GM13976 (cell line): ENCODE measurements at places on chromosomes 2 and 18.

- DNase-seq = no peak
These were observed 409.4 kb upstream of the SYT4 start for GRCh38 chr18:43686709-43687108.

DNA sequence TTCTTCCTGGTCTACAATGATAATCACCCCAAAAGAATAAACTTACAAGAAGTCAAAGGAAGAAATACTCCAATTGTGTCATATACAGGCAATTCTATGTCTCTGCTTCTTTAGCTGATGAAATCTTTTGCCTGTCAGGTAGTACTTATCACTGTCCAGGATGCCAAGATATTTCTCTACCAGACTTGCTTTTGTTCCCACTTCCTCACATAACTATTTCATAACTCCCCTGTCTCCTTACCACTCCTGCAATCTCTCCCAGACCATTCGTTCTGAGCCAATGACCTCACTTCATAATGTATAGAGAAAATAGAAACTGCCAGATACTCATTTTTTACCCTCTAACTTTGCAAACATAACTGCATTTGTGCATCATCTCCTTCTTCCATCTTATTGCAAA is 39.1 kb downstream of the HNMT start:
- no peak for DNase-seq

GRCh38 chr2:52881606-52882005 is 886.0 kb upstream of the CHAC2 start:
- no peak for DNase-seq

GRCh38 chr2:70574109-70574508 is 20.5 kb upstream of the TGFA start:
- DNase-seq = no peak

DNA sequence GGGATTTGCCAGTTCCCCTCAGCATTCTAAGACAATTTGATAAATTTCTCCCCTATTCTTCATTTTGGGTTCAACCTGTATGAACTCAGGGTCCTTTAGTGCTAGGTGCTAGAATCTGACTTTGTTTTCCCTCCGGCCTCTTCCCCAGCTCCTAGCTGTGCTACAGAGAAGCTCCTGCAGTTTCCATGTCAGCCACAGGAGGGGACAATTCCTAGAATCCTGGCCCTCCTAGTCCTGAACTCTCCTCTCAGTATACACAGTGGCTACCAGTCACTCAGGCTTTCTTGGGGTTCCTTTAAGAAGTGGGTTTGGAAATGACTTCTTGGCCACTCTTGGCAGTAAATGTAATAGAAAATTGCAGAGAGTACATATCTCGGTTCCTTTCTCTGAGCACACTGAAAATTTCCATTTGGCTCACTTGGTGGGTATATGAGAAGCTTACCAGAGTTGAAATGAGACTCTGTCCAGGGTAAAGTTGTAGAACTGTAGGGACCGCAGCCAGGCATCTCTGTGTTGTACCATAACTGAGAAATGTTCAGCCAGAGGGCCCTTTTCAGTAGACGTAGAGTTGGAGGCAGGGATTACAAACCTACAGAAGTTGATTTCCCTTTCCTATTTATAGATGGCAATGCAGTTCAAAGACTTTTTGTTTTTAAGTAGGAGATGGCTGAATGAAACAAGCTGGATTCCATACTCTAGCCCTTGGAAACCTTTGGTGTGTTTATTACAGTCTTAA is 5.0 kb upstream of the CHST10 start:
- DNase-seq = no peak

- no peak for DNase-seq
These were observed 109.7 kb downstream of the B3GNT2 start for GRCh38 chr2:62305421-62306176.

DNA sequence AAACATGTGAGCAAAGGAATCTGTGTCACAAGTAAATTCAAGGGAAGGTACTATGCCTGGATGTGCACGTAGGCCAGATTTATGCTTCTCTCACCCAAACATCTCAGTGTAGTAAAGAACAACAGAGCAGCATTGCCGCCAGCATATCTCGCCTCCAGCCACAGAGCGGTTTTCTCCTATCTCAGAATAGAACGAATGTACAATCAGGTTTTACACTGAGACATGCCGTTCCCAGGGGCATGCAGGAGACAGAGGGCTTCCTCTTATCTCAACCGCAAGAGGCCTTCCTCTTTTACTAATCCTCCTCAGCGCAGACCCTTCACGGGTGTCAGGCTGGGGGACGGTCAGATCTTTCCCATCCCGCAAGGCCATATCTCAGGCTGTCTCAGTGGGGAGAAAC is 175.3 kb downstream of the RPIA start:
- DNase-seq = no peak

GRCh38 chr2:164719996-164720941 is 99.0 kb upstream of the GRB14 start:
- no peak for DNase-seq

- no peak for DNase-seq
These were observed 37.4 kb downstream of the VAPA start for GRCh38 chr18:9951022-9951859.

DNA sequence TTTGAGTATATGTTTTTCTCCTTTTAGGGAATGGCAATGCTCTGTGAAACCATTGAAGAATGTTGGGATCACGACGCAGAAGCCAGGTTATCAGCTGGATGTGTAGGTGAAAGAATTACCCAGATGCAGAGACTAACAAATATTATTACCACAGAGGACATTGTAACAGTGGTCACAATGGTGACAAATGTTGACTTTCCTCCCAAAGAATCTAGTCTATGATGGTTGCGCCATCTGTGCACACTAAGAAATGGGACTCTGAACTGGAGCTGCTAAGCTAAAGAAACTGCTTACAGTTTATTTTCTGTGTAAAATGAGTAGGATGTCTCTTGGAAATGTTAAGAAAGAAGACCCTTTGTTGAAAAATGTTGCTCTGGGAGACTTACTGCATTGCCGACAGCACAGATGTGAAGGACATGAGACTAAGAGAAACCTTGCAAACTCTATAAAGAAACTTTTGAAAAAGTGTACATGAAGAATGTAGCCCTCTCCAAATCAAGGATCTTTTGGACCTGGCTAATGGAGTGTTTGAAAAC is 82.3 kb downstream of the ACVR2A start:
- DNase-seq = no peak

- no peak for DNase-seq
These were observed 321.5 kb upstream of the NT5C1B start for GRCh38 chr2:18910843-18911242.

DNA sequence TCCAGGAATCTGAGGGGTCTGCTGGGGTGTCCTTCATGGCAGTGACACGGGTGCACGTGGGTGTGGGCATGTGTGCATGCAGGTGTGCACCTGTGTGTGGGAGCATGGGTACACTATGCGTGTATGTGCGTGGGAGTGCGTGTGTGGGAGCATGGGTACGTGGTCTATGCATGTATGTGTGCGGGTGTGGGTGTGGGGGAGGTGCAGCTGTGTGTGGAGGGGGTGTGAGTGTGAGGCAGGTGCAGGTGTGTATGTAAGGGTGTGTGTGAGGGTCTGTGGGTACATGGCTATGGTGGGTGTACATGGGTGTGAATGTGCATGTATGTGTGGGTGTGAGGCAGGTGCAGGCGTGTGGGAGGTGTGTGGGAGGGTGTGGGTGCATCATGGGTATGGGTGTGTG is 36.3 kb downstream of the EIPR1 start:
- no peak for DNase-seq

GRCh38 chr2:84481702-84482101 is 22.6 kb upstream of the SUCLG1 start:
- no peak for DNase-seq

DNA sequence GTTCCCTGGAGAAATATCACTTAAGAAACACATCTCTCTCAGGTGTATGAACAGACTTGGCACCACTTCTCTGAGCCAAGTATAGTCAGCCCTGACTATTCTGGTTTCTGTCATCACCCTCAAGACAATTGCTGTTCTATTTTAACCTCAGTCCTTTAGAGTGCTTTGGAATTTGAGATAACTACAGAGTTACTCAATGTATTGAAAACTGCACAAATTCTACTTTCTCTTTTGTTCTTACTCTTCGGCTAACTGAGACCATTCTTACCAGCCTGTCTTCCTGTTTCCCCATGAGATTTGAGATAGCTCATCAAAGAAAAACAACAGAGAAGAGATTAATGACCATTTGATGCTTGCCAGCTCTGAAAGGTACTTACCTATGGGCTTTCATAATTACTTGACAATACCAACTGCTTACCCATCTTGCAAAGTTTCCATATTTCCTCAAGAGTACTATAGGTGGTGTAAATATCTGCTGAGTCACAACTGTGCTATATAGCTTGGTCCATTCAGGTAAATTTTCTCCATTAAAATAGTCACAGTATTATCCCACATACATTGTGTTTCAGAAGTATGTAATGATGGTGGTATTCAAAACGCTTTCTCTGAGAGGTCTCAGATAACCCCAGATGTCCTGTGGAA is 467.5 kb upstream of the CHST9 start:
- no peak for DNase-seq

GRCh38 chr18:36331521-36331971 is 34.0 kb downstream of the FHOD3 start:
- DNase-seq = no peak

- DNase-seq = no peak
These were observed 235.0 kb upstream of the NT5C1B start for GRCh38 chr2:18824325-18824790.

DNA sequence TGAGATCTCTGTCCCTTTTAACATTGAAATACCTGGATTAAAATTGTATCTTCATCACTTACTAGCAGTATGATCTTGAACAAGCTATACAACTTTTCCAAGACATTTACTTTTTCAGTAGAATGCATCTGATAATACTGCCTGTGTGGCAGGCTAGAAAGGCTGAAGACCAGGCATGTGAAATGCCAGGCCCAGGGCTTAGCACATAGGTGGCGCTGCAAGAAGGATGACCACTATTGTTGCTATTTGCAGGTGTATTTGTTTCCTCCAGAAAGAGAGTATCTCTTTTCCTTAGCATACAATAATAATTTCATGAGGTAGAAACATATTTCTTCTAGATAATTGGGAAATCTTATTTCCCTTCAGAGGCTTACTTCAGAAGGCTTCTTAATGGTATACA is 331.3 kb downstream of the THSD7B start:
- DNase-seq = no peak

- no peak for DNase-seq
These were observed 492.2 kb upstream of the RAB12 start for GRCh38 chr18:8117006-8117371.

DNA sequence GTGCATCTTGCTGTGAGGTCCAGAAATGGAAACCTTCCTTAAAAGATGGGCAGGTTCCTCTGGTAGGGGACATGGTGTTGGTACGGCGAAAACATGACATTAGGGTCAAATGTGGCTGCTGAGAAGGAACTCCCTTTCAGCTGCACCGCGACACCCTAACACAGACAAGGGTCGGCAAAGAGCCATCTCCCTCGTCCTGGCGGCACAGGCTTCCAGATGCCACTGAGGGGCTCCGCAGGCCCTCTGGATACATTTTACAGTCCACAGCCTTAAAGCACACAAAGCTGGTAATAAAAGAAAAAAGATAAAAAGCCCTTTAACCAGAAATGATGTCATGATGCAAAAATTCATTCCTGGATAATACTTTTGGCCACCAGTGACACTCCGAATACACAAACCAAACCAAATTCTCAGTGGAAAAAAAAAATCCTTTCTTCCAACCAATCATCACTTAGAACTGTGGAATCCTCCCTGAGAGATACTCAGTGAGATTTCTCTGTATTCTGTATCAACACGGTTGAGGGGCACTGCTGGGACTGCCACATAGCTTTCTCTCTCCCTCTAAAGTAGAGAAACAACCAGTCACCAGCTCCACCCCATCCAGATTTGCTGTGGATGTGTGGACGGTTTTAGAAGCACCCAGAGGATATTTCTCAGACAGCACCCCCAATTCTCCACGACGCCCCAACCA is 174.8 kb downstream of the HDAC4 start:
- no peak for DNase-seq

GRCh38 chr2:112162956-112163355 is 24.8 kb downstream of the FBLN7 start:
- no peak for DNase-seq

- DNase-seq = no peak
These were observed 21.3 kb upstream of the ALLC start for GRCh38 chr2:3636586-3637310.

DNA sequence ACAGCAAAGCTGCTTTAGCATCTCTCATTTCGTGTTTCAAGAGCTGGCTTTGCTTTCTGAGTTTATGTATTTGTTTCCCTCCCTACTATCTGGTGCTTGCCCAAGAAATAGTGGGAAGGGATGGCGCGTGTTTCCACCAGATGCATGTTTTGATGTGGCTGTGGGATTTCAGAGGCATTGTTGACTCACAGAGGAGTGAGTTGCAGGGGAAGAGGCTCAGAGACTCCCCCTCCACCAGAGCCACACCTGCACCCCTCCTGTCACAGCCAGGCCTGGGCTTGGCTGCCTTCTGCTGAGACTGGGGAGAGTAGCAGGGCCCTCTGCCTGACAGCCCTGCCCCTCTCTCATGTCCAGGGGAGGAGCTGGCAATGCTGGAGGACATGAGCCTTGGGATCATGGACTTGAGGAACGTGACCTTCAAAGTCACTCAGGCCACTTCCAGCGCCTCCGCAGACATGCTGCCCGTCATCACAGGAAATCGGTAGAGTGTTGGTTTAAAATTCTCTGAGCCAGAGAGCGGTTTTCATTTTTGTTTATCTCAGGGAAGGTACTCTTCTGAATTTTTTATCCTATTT is 42.9 kb downstream of the COA5 start:
- DNase-seq = no peak

DNA sequence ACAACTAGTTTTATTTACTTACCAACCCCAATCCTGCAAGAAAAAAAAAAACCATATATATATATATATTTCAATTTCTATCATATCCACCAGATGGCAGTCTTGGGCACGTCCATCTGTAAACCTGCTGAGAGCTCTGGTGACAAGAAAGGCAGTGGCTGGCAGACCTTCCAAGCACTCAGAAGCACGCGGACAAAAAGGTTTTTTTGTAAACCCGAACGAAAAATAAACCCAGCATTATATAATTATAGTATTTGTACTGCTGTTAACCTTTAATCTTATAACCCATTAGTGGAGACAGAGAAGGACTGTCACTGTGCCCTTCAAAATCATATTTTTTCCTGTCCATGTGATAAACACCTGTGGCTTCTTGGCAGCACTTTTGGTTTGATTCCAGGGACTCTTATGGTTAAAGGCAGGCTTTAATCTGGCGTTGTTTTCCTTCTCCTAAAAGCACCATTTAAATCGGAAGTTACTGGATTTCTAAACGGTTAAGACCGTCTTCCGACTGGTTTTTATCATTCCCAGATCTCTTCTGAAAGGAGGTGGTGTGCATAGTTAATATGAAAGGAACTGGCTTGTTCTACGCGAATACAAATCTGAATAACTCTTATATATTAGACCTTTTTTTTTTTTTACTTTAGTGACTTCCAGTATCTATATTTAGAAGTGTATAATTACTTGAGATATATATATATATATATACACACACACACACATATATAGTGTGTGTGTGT is 31.0 kb upstream of the SLC3A1 start:
- DNase-seq = peak; percentile 64
